Left forelimb (tissue), 1 donor: ENCODE measurements at places on chromosomes 2 and 18.

DNA sequence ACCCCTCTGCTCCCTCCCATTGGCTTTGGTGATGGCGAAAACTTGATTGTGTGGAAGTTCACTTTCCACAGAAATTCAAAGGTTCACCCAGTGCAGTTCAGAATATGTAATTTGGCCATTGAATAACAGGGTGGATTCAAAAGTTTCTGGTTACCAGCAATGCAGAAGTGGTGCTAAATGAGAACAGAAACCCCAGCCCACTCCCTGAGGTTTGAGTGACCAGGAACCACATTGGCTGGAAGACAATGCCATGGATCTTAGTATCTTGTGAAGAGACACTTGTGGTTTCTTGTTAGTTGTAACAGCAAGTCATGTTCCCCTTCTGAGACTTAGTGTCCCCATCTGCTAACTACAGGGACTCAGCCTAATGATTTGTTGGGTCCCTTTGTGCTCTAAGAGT, 49.8 kb downstream of the QPCT start:
- no peak for DNase-seq

- DNase-seq: no peak
These were observed 393.9 kb downstream of the BCL11A start for GRCh38 chr2:60159519-60159918.

GRCh38 chr2:112980537-112980936, 2.7 kb downstream of the IL36G start:
- DNase-seq: no peak

- peak; percentile 65 for DNase-seq
These were observed 447.5 kb upstream of the FSIP2 start for GRCh38 chr2:185291035-185291647.

GRCh38 chr18:75047240-75047961, 161.5 kb downstream of the PTGR3 start:
- DNase-seq: no peak

DNA sequence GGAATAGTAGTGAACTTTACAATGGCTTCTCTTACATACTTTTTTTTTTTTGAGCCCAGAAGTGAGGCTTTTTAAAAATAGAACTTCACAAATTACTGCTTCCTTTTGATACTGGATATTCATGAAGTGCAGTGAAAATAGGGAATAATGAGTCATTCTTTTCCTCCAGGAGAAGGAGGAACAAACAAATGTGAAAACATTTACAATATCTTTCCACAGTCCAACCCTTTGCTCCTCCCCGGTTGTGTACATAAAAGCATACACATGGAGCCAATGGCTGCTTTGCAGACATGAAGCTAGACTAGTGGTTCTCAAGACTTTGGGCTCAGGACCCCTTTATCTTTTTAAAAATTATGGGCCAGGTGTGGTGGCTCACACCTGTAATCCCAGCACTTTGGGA, 266.9 kb downstream of the GBX2 start:
- DNase-seq: no peak

GRCh38 chr2:101638181-101638711, 59.3 kb upstream of the MAP4K4 start:
- DNase-seq: no peak

DNA sequence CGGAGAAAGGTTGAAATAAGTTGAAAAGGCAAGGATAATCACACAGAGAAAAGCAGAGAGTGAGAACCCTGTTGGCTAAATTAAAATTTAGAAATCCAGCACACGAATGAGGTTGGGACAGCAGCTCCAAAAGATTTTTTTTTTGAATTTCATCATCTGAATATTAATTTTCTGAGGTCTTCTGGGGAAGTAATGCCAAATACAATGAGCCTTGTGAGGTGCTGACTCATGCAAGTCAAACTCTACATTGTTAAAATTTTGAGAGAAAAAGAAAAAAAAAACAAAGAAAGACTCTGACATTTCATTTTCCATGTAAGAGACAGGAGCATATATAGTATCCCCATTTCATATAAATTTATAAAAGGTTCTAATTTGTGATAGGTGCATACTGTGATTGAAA, 614.2 kb upstream of the CDH2 start:
- no peak for DNase-seq

DNA sequence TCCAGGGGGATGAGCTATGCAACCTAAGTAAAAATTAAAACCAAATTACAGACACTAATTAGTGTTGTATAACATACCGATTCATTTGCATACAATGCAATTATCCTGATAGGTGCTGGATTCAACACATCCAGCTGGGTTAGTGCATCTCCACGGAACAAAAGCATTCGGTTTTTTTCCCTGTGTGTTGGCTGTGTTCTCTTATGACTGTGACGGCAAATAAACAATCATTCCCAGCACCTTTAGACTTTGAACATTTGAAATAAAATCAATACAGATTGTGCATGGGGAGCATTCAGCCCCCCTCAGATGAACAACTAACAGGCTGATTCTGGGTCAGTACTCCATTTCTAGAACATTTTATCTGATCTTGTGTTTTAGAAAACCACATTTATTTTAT, 22.7 kb downstream of the FAM124B start:
- no peak for DNase-seq

GRCh38 chr2:70664525-70664924, 103.5 kb downstream of the ADD2 start:
- DNase-seq: peak; percentile 23

DNA sequence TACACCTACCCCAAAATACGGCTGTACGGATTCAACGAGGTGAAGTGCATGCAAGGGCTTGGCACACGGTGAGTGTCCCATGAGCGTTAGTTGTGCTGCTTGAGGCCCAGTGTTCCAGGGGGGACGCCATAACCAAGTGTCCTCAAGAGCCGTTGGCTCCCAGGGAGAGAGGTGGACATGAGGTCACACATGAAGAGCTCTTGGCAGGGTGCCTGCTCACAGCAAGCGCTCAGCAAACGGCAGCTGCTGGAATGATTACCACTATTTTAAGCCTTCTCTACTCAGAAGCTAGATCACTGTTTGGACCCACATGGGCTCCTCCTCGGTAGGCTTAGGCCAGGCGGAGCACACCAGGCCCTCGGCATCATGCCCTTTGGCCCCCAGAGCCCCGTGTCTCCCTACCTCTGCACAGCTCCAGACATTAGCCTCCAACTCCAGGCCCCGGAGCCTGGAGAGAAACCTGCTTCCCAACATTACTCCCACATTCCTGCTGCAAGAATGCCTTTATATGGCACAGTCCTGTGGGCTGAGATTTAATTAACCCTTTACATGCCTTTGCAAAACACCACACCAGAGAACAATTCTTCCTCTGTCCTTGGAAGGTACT, 68.4 kb upstream of the PPP1CB start:
- peak; percentile 74 for DNase-seq

- no peak for DNase-seq
These were observed 162.7 kb downstream of the MYO3B start for GRCh38 chr2:170340693-170341068.

GRCh38 chr2:1586251-1586922, 157.9 kb downstream of the PXDN start:
- DNase-seq: no peak

DNA sequence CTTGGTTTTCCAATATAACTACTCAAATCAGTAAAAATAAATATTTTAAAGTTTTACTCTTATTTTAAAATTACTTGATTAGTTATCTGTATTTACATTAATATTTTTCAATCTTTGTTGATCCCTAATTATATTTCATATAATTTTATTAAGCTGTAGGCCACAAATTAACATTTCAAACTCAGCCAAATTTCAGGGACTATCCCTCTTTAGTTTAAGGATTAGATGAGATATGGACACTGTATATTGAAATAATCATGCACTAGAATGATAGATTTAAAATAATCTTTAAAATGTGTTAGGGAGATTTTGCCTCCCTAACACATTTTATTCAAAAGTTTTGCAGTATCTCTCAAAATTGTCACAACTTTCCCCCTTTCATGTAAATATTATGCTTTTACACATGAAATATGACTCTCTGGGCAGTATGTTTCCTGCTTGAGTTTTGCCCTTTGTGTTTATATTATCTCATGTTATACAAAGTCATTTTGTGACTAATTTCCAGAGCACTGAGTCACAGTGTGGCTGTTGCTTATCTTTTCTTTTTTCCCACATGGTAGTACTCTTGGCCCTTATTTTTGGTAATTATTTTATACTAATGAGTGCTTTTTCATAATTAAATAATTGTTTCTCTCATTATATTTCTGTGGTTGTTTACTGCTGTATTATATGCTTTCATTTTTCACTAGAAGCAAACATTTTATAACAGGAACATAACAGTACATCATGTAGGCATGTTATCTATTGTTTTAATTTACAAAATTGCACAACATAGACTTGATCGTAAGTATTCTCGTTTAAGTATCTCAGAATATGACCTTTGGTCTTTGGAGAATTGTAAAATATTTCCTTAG, 1.2 kb downstream of the TFPI start:
- no peak for DNase-seq

- DNase-seq: peak; percentile 62
These were observed 6.3 kb downstream of the ANKRD53 start for GRCh38 chr2:70984576-70985282.

DNA sequence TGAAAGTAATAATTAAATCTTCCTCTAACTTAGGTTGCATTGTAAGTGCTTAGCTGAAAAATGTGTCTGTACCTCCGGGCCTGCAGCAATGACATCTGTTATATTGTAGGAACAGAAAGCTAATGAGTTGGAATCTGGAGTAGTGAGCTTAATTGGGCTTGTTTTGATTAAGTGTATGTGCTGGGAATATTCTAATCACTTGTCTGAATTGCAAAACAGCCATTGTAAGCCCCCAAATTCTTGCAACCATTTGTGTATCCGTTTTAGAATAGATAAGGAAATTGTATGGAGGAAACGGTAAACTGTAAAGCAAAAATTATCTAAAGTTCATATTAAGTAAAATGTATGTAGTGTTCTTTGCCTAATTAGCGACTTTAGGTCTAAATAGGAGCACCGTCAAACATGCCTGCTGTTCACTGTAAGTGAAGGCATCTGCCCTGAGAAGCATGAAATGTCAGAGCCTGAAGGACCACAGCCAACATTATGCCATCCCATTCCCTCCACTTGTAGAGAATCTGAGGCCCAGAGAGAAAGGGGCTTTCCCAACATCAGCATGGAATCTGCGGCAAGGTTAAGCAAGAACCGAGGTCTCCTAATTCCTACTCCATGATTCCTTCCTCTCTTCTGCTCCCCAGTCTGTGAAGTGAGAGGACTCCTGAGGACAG, 466.4 kb downstream of the TDRD15 start:
- DNase-seq: no peak

- DNase-seq: no peak
These were observed 67.5 kb downstream of the NYAP2 start for GRCh38 chr2:225466891-225467604.

GRCh38 chr2:208584378-208584985, 177.9 kb downstream of the PTH2R start:
- no peak for DNase-seq

DNA sequence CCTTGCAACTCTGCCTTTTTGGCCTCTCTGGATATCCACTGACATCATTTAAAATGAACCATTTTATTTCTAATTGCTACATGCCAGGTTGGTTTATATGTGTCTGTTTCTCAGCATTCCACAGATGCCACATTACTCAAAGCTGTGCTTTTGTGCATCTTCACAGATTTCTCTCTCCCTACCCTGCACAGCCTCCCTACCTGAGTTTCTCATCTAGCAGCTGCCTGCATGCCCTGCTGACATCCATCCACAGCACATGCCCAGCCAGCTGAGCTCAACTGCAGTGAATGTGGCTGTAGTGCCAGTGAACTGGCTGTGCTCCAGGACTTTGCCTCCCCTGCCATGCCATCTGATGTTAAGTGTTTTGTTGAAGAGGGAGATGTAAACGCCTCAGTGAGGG, 44.5 kb downstream of the PKP4 start:
- DNase-seq: no peak

DNA sequence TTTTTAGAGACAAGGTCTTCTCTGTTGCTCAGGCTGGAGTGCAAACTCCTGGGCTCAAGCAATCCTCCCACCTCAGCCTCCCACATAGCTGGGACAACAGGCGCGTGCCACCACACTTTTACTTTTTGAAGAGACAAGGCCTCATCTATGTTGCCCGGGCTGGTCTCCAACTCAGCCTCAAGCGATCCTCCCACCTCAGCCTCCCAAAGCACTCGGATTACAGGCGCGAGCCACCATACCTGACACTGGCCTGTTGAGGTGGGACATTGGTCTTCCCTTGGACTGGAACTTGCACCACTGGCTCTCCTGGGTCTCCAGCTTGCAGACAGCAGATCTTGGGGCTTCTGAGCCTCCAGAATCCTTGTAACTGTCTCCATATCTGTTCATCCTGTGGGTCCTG, 75.6 kb downstream of the NDUFA10 start:
- no peak for DNase-seq

DNA sequence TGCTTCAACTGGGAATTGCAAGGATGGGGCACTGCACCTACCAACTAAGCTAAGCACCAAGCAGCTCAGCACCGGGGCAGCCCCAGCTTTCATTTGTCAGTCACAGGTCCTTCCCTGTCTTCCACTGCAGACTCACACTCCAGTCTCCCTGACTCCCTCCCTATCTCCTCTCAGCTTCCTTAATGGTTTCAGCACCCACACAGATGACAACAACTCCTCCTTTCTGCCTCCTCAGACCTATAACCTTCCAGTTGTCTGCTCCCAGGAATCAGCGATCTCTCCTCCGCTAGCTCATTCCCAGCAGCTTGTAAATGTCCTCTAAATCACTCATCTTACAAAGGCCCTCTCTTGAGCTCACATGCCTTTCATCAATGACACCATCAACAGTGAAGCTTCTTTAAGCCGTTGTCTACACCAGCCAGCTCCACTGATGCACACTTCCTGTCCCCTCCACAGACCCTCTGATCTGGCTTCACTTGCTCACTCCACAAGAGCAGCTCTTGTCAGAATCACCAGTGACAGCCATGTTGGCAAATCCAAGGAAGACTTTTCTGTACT, 32.1 kb downstream of the CLASP1 start:
- no peak for DNase-seq

DNA sequence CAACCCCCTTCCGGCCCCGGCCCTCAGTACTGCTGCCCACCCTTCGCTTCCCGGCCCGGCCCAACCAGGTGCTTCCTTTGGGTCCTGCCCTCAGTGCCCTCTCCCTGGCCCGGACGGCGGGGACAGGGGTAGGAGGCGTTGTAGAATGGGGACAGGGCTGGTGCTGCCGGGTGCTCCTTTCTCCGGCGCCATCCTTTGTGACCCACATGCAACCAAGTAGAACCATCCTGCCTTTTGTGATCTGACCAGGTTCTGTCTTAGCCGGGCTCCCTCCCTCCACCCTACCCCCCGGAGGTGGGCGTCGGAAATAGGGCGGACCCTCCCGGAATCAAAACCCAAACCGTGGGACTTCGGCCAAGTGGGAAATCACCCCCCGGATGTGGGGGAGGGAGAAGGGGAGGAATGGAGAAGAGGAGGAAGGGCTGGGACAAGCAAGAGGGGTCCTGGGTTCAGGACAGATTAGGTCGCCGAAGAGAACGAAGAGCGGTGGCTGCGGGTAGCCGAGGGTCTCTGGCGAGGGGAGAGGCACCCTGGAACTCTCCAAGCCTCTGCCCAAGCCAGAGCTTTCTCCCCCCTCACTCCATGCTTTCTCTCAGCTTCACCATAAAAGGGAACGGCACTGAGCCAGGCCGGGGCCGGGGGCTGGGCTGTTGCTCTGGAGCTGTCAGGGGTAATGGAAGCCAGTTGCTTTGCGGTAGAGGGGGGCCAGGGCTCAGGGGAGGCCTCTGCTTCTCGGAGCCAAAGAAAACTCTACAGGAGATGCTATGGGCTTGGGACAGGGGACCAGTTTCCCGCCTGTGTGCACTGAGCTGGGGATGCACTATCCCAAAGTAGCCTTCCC, 756 bp upstream of the OST4 start:
- DNase-seq: peak; percentile 90
